ENCODE measurements at places on chromosomes 2 and 18. TPM values are rescaled to one million over a fixed set of nuclear protein-coding genes. Genes with fewer than 3 reads are reported as not detected.

Gene ALPP
- total RNA-seq = 0.97 TPM

Gene MOCOS
- total RNA-seq = 3.9 TPM

Gene COL3A1
- total RNA-seq = 121 TPM

Gene TMEM247
- not detected for total RNA-seq

Gene CNDP1
- not detected for total RNA-seq

Gene MALL
- total RNA-seq = 18.5 TPM

Gene PROM2
- 80.1 TPM for total RNA-seq

Gene HAAO
- 10.3 TPM for total RNA-seq

Gene ANKRD30B
- not detected for total RNA-seq
